LoVo (cell line): ENCODE measurements at places on chromosomes 3 and 15.

GRCh38 chr3:12458901-12459300 lies 25.4 kb upstream of the TSEN2 start:
- DNase-seq = no peak

DNA sequence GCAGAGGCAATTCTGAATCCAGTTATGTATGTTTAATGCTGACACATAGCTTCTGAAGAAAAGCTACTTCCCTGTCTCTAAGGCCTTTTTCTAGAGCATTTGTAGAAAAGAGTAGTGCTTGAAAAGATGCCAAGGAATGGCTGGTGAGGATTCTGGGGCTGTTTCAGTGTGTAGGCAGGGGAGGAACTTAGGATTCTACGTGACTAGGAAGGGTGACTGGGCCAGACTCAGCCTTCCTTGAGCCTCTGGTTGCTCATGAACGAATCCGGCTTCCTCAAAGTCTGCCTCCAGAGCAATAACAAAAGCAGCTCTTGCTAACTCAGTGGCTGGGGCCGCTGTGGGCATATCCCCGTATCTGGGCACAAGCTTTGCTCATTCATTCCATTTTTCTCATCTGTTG lies 104.8 kb upstream of the WNT5A start:
- no peak for DNase-seq

- no peak for DNase-seq
These were observed 27.3 kb downstream of the NEO1 start for GRCh38 chr15:73079565-73079964.

- DNase-seq = no peak
These were observed 247.6 kb downstream of the PTPRG start for GRCh38 chr3:61808999-61809398.

DNA sequence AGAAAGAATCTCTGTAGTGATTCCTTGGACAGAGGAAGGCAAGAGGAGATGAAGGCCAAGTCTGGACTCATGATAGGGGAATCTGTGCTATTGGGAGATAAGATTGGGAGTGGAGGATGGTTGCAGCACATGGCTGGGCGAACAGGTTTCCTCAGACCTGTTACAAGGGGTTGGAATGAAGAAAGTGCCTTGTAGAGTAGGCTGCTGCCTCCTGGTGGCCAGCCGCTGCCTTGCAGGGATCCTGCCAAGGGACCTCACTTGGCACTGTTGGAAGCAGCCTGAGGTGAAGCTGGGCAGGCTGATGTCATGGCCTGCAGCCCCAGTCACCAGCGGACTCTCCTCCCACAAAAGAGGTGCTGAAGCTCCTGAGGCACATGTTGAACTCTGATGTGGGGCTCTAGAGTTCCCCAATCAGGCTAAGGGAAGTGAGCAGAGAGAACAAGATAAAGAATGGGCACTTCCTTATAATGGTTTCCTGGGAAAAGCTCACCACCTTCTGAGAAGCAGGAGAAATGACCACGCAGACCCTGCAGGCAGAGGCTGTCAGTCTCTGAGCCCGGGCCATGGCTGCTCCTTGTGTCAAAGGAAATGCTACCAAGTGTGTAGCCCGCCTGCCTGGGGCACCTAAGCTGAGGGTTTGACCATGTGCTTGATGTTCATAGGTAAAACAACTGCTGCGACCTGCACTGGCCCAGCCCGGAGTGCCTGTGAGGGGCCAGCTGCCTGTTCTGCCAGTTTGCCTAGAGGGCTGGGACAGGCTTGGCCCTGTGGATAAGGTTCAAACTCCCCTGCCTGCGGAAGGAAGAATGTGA lies 1.6 kb upstream of the TEX264 start:
- peak; percentile 79 for DNase-seq

- DNase-seq = no peak
These were observed 45.0 kb downstream of the ESYT3 start for GRCh38 chr3:138479438-138479863.
